ENCODE measurements at places on chromosomes 3 and 15. TPM values are rescaled to one million over a fixed set of nuclear protein-coding genes. Genes with fewer than 3 reads are reported as not detected.

PP2D1 gene
- total RNA-seq: not detected

GRCh38 chr15:40340740-40341400, at the start of gene CCDC9B:
Gene CCDC9B (minus strand): TSS chr15:40340939. CDS start chr15:40340819, 120 bp downstream.
- DNase-seq: peak; percentile 86

DNA sequence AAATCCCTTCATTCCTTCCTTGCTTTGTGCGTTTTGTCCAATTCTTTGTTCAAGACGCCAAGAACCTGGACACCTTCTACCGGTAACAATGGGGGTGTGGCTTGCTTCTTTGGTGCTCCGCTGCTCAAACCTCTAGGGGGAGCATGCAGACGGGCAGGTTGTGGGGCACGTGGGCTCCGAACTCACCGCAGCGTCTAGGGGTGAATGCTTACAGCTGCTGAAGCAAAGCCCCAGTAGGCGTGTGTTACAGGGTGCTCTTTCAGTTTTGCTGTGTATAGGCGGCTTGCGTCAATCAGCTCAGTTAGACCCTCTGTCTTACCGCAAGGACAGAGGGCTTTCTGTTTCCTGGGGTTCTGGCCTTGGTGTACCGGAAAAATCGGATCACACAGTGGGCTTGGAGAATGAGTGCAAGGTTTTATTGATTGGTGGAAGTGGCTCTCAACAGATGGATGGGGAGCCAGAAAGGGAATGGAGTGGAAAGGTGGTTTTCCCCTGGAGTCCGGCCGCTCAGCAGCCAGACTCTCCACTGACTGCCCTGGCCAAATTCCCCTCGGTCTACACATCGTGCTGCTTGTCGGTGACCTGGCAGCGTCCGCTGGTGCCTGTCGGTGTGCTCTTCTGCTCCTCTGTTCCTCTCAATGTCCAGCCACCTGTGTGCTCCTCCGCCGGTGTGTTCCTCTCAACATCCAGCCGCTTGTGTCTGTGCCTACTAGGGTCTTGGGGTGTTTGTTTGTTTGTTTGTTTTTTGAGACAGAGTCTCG, 1.2 kb upstream of the LRRC34 start:
- DNase-seq: no peak

DNA sequence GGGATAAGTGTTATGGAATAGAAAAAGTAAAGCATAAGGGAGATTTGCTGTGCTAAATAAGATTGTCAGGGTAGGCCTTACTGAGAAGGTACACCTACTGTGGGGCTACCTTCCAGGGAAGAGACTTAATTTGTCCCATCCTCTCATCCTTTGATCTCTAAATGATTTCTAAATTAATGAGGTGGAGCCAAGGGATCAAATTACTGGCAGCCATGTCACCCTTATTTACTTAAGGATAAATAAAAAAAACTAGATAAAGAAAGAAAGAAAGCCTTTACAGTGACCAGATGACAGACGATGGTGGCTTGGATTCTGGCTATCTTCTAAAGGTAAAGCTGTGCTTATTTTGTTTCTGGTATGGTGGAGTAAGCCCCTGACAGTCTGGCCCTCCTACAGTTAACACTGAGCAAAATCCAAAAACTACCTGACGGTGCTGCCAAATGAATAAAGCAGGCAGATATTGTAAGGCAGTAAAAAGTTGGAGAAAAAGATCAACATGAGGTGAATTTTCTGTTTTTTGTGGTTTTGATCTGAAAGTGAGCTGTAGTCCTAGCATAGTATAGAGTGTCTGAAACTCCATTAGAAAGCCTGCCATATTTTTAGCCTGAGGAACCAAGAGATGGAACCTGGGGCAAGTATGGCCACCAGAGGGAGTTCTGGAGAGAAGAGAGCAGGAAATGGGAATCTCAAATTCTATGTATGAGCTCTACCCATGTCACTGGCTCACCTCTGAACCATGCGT, 285.1 kb upstream of the MANF start:
- peak; percentile 33 for DNase-seq

CFAP20DC gene
- total RNA-seq: 8.8 TPM

GRCh38 chr15:53808058-53808706, 48.7 kb upstream of the WDR72 start:
- peak; percentile 23 for DNase-seq

PLA2G4F gene
- total RNA-seq: not detected

DNA sequence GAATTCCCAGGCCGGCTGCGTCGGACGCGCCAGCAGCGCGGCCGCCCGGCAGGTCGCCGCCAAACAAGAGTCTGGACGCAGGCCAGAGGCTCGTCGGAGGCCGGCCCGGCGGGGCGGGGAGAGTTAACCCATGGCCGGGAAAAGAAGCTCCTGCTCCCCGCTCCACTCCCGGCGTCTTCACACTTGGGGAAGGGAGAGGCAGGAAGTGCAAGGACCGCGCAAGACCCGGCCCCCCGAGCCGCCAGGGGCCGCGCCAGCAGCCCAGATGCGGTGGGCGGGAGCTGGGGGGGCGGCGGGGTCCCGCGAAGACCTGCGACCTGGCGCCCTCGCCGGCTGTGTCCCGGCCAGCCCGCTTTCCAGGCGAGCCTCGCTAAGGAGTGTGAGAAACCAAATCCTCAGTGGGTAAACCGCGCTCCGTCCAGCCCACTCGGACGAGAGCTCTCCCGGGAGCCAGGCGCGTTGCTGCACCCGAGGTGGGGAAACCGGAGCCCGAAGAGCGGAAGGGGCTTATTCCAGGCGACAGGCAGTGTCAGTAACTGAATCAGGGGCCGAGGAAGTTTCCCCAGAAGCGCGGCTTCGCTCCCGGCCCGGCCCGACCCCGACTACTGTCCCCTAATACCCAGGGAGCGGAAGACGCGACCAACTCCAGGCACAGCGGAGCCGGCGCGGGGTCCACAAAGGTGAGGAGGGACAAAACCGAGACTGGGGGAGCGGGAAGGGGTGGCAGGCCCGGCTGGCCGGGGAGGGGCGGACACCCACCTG, 721 bp downstream of the ADAMTS7 start:
- DNase-seq: no peak

DNA sequence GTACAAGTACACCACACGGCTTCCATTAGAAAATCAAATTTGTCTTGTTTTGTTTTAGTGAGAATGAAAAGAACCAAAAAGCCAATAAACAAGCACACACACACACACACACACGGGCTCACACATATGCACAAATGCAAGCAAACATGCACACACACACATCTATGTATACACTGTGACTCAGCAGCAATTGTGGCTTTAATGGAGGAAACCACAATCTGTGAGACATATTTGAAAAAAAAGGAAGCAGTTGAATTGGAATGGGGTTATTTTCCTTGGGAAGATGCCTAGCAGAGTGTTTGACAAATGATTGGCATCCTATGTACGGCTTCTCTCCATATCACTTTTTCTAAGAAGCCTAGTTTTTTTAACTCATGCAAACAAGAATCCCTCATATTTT, 201.1 kb upstream of the ARRDC4 start:
- DNase-seq: peak; percentile 91

GRCh38 chr3:130926504-130926903, 32.6 kb downstream of the ATP2C1 start:
- DNase-seq: no peak

DNA sequence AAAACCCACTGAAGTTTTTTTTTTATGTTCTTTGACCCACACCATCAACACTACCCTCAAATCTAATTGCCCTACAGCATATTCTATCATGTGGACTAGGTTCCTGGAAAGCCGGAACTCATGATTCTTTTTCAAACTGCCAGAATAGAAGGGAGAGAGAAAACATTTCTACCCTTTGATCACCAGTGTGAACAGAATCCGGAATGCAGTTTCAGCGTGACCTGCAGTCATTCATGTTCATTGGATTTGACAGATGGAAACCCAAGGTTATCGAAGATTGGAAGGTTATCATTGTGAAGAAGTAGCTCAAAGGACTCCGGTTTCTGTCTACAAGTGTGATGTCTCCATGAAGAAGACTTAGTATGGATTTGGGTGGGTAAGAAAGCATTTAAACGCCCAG, 39.4 kb upstream of the RASA2 start:
- no peak for DNase-seq

DNA sequence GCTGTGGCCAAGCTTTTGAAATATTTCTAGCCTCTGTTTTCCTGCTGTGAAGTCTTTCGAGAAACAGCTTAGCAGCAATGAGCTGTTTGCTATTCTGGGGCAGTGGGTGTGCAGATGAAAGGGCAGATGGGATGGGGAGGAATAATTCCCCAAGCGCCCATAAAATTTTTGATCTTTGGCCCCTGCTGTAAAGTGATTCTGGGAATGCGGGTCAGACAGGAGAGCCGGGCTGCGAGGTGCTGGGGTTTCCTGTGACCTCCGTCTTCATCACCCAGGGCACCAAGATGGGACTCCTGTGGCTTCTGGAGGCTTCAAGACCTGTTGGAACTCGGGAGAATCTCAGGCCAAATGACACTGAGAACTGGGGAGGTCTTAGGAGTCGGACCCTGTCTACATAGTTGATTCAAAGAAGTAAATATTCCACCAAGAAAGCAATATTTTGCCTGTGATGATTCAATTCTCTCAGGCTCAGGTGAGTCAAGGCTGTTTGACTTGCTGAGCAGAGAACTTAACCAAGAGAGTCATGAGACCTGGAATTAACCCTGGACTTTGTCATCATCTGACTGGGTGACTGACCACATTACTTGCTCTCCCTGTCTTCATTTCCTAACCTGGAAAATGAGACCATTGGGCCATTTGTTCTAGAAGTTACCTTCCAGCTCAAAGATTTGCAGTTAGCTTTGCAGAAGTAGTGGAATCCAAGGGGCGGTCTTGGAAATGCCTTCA, 86.4 kb downstream of the POLR2M start:
- DNase-seq: no peak

GRCh38 chr3:178421069-178421468, 115.2 kb upstream of the KCNMB2 start:
- no peak for DNase-seq

GRCh38 chr3:146781606-146782005, 176.5 kb upstream of the PLSCR5 start:
- DNase-seq: no peak

GRCh38 chr15:98034731-98035130, 74.2 kb downstream of the ARRDC4 start:
- no peak for DNase-seq

MINDY4B gene
- total RNA-seq: not detected

GRCh38 chr3:41222501-41222900, 23.2 kb downstream of the CTNNB1 start:
- no peak for DNase-seq

ZMAT3 gene
- total RNA-seq: 4.2 TPM

PPM1L gene
- total RNA-seq: 1.6 TPM

Data from H4 (cell line).